ENCODE measurements at places on chromosomes 2 and 18.

DNA sequence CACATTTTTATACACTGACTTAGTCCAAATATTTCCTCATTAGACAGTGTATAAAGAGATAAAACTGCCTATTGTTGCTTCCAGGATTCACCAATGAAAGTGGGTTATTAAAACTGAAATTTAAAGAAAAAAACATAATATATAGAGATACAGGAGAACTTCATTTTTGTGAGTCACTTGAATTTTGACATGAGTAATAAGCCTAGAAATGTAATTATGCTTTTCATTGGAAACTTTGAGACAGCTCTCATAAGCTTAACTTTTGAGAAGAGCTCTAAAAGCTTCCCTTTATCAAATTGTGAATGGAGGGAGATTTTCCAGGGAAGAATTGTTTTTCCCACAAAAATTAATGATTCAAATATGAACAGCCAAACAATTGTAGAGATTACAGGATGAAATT lies 14.1 kb downstream of the DYNC2LI1 start:
- no peak for DNase-seq

DNA sequence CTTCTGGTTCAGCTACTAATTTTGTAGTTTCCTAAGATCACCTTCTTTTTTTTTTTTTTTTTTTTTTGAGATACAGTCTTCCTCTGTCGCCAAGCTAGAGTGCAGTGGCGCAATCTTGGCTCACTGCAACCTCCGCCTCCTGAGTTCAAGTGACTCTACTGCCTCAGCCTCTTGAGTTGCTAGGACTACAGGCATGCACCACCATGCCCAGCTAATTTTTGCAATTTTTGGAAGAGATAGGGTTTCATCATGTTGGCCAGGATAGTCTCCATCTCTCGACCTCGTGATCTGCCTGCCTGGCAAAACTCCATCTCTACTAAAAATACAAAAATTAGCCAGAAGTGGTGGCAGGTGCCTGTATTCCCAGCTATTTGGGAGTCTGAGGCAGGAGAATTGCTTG lies 301.5 kb upstream of the TFPI start:
- DNase-seq, result no peak

DNA sequence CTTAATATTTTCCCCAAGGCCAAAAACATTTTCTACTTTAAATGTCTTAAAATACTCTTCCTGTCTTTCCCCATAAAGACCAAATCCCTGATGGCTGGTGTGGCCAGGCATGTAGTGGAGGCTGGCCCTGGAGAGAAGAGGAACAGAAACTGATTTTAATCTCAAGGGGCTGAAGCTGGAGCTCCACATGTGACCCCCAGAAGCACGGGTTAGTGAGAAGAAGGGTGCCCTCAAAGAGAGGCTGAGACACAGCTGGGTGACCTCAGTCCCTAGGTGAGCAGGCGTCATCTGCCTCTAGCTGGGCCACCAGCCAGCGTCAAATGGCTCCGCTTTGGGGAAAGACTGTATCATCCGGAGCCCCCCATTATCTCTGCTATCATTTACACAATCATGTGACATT lies 19.3 kb upstream of the TMEM18 start:
- no peak for DNase-seq

DNA sequence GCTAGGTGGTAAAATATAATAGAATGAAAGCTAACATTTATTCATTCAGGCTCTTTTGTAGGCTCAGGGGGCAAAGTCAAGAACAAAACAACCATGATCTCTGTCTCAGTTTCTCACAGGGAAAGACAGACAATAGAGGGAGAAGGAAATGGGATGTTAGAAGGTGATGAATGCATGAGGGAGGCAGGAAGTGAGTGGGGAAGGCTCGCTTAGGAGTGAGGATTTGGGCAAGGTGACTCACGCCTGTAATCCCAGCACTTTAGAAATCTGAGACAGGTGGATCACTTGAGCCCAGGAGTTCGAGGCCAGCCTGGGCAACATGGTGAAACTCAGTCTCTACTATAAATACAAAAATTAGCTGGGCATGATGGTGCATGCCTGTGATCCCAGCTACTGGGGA lies 88.4 kb downstream of the CTIF start:
- no peak for DNase-seq

- DNase-seq, result no peak
Measured at GRCh38 chr18:60649842-60650536, 277.4 kb upstream of the MC4R start.

- no peak for DNase-seq
Measured at GRCh38 chr2:45190481-45190942, 181.3 kb upstream of the SIX2 start.

GRCh38 chr2:7927691-7928090 lies 754.2 kb upstream of the ID2 start:
- no peak for DNase-seq

DNA sequence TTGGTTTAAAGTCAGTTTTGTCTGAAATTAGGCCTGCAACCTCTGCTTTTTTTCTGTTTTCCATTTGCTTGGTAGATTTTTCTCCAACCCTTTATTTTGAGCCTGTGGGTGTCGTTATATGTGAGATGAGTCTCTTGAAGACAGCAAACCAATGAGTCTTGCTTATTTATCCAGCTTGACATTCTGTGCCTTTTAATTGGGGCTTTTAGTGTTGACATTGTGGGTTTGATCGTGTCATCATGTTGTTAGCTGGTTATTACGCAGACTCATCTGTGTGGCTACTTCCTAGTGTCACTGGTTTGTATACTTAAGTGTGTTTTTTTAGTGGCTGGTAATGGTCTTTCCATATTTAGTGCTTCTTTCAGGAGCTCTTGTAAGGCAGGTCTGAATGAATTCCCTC lies 18.8 kb downstream of the TMEM87B start:
- no peak for DNase-seq

DNA sequence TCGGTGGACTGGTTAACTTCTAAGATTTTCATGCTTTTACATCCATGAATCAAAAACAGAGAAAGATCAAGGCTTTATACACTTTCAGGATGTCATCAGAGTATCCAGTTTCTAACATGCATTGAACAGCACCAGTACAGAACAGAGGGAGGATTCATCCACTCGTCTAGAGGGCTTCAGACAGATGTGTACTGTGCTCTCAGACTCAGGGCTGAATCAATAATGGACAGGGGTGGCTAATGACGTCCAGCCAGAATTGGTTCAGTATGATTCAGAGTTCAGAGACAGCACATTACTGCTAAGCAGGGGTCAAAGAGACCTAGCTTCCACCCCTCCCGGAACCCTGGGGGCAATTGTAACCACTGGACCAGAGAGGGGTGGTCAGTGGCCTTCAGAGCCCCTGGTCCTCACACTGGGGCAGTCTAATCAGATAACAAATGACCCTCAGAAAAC lies 37.3 kb downstream of the RNU4ATAC start:
- no peak for DNase-seq

DNA sequence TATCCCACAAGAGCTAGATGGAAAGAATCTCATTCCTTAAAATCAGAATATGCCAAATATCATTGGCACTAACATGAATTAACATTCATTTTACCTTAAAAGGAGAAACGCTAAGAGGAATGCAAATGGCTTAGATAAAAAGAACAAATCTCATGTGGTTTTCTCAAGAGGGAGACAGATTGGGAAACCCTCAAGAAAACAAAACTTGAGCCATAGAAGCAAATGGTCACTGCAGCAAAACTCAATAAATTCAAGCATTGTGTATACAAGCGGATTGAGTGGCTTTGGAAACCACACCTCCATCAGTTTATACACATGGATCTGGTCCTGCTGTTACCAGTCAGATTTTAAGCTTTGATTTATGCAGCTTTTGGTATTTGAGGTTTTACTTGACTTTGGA lies 1331.8 kb upstream of the ZEB2 start:
- no peak for DNase-seq

DNA sequence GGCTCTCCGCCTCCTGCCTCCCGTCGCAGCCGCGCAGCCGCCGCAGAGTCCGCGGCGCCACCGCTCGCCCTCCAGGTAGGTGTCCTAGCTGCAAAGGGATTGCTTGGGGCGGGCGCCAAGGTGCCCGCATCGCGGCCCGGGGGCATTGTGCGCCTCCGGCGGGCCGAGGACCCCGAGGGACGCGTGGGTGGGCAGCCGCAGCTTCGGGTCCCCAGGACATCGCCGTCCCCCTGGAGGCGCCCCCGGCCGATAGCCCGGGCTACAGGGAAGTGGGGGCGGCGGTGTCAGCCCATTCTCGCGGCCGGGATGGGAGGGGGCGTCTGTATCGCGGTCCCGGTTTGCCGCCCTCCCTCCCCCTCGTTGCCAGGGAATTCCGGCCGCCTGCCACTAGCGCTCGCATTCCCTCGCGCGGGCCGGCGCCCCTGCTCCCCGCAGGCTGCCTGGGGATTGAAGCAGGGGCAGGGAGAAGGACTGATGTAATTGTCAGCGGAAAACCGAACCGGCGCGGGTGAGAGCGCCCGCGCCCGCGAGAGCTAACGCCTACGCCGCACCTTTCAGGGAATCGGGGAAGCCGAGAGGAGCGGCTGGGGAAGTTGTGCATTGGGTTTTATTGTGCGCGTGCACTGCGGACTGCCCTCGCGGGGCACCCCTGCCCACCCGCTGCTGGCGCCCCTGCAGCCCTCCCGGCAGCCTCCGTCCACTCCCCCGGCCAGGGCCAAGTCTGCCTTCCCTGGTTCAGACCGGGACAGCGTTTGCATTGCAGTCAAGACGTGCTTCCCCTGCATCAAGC lies 483 bp downstream of the OSBPL6 start:
- DNase-seq, result peak; percentile 82

GRCh38 chr18:43720041-43720440 lies 442.8 kb upstream of the SYT4 start:
- no peak for DNase-seq

GRCh38 chr18:45291621-45292615 lies 323.4 kb upstream of the SLC14A2 start:
- DNase-seq, result no peak

GRCh38 chr2:149648282-149649030 lies 60.9 kb upstream of the MMADHC start:
- no peak for DNase-seq

DNA sequence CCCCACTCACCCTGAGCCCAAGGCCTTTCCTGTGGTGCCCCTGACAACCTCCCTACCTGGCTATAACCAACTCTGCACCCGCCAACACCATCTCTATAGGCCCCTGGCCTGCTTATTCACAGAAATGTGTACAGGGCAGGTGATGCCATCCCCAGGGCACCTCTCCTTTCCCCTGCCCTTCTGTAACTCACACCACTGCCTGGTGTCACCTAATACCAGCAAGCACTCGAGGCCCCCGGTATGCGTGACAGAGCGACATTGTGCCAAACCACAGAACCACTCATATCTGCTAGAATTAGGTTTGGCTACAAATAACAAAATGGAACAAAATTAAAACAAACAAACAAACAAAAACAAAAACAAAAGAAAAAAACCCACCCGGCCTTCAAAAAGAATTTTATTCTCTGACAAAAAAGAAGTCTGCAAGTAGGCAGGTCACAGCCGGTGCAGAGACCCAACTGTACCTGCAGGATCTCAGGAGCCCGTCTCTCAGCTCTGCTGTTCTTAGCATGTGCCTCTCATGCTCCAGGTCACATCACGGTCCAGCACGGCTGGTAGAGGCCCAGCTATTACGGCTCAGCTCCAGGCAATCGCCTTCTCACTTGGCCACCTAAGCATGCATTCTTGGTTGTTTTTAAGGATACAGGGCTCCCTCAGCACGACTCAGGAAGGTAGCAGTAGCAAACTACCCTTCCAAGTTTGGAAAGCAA lies 51.4 kb downstream of the FAM178B start:
- DNase-seq, result no peak

GRCh38 chr2:109174214-109174613 lies 45.2 kb downstream of the SH3RF3 start:
- DNase-seq, result no peak

DNA sequence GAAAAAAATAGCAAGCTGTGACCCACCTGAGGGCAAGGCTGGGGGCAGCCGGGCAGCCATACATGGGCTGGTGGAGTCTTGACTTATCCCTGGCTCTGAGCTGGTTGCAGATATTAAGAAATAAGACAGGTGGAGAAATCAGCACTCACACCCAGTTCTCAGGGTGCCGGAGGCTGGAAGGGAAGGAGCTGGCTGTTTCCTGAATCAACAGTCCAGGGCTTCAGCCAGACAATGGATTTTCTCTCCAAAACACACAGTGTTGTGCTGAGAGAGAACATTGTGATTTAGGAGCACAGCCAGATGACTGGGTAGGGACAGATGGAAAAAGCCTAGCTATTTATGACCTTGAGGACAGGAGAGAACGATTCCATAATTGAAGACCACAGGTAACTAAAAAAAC lies 208.8 kb downstream of the LDLRAD4 start:
- no peak for DNase-seq

GRCh38 chr18:25287106-25287505 lies 64.9 kb downstream of the ZNF521 start:
- no peak for DNase-seq

GRCh38 chr18:23998018-23998417 lies 16.5 kb upstream of the TTC39C start:
- DNase-seq, result no peak

DNA sequence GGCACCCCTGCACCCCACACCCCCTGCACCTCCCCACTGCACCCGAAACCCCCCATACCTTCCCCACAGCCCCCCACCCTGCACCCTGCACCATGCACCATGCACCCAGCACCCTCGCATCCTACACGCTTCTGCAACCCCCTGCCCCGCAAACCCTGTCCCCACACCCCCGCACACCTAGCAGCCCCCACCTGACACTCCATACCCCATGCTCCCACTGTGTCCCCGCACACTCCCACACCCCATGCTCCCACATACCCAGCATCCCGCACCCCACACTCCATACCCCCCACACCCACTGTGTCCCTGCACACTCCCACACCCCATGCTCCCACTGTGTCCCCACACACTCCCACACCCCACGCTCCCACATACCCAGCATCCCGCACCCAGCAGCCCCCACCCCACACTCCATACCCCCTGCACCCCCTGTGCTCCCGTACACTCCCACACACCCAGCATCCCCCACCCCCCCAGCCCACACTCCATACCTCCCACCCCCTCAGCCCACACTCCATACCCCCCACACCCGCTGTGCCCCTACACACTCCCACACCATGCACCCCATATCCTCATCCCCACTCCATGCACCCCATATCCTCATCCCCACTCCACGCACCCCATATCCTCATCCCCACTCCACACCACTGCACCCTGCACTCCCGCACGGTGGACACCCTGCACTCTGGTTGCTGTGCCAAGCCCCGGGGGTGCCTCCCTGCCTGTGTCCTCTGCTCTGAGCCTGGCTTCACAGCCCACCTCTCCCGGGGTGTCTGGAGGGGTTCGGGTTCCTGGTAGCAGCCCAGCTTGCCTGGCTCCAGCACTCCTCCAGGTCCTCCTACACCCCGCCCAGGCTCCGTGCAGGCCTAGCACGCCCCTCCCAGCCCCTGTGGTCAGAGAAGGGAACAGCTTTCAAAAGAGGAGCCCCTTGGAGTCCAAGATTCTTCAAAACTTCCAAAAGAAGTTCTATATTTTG lies 93.9 kb upstream of the CTDP1 start:
- no peak for DNase-seq

DNA sequence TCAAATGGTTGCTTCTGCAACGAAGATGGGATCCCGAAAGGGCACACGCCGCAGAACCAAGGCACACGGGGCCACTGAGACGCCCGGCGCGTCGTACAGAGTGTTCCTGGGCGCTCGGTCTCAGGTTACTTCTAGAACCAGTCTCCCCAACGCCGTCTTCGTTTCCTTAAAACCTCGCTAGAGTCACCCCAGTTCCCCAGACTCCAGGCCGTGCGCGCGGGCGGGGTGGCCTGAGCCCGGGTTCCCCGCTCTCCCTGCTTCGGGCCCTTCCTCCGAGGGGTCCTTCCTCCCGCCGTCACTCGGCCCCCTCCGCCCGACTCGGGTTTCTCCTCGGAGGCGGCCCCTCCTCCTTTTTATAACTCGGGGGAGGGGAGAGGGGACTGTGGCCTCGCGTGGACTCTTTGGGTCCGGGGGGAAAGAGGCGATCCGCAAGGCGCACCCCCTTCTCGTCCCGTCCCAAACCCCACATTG lies 774 bp upstream of the FZD7 start:
- DNase-seq, result no peak

GRCh38 chr2:235538144-235538639 lies 44.3 kb downstream of the AGAP1 start:
- no peak for DNase-seq
